Osteocyte (in vitro differentiated cells): ENCODE measurements at places on chromosomes 6 and 20. TPM values are rescaled to one million over a fixed set of nuclear protein-coding genes. Genes with fewer than 3 reads are reported as not detected.

Gene ORC3
- total RNA-seq = 21.4 and 22.0 TPM in 2 replicates

DNA sequence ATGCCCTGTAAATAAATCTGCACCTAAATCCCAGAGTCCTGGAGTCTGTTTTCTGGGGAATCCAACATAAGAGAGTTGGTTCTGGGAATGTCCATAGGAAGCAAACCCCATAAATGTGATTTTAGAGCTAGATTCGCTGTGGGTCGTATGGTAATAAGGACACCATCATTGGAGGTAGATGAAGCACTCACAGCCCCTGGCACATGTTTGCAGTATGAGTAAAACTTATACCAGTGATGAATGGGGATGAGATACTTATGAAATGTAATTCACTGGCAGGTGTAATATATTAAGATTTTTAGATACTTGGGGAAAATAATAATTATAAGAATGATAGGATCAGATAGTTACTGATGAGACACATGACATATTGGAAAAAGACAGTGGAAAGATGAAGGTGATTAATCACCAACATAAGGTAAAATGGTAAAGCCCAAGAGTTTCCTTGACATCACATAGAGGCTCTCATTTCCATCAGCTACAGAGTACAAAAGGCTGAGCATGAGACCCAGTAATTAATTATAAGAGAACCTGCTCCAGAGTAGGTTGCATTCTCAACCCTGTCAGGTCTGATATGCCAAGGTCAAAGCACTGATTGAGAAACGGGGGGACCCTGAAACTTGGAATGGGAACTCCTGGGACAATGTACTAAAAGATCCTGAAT lies 44.7 kb upstream of the THEMIS start:
- no peak for DNase-seq

DNA sequence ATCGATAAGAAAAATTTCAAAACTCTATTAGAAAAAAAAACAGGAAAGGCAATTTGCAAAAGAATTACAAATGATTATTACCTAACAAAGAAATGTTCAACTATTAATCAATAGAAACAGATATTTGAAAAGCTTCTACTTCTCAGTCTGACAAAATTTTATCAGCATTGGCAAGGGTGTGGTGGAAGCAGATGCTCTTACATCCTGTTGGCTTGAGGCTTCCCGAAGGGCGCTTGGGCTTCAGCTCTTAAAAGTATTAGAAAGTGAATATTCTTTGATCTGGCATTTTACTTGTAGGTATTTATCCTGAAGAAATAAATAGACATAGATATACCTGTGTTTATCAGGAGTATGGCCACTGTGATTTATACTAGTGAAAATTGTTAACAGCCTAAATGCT lies 38.7 kb downstream of the SLC35D3 start:
- no peak for DNase-seq

GRCh38 chr6:2028457-2029038 lies 216.9 kb downstream of the GMDS start:
- DNase-seq = no peak

- no peak for DNase-seq
Measured at GRCh38 chr6:52300489-52300931, 16.0 kb upstream of the MCM3 start.

GRCh38 chr6:90296341-90297114 lies at the start of gene BACH2:
BACH2 (minus strand) TSS chr6:90296843; CDS start chr6:90008844, 287,999 bp downstream.
- peak; percentile 87 for DNase-seq
